ENCODE measurements at places on chromosomes 7 and 10.

- no peak for DNase-seq
These were observed 66.1 kb downstream of the CALML3 start for GRCh38 chr10:5590816-5591215.

DNA sequence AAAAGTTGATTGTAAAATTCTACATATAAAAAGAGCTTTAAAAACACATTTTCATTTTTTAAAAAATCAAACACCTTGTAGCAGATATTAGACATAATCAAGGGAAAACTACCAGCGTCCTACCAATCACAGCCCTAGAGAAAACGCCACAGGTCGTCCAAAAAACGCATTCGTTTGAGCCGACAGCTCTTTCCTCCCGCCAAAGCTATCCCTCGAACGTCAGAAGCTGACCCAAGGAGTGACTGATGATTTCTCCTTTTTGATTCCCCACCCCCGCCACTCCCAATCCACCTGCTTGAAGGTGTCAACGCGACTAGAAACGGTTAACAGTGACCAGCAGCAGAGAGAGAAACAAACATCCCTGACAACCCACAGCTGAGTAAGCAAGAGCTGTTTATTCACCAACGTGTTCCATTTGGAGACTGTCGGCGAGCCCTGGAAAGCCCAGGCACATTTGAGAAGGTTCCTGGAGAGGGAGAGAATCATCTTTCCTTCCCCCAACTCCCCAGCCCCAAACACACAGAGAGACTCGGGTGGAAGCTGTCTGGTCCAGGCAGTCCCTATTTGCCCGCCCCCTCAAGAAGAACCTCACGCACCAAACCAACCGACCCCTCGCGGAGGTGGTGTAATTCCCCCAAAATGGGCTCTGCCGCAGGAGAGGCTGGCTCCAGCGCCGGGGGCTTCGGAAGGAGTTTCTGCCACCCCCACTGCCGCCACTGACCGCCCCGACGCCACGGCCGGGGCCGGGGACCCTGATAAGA, 622 bp downstream of the CPEB3 start:
- peak; percentile 76 for DNase-seq

- DNase-seq, result no peak
These were observed 40.4 kb upstream of the TECTB start for GRCh38 chr10:112242769-112243168.

- peak; percentile 75 for DNase-seq
These were observed 113.4 kb downstream of the BTRC start for GRCh38 chr10:101467286-101467770.

DNA sequence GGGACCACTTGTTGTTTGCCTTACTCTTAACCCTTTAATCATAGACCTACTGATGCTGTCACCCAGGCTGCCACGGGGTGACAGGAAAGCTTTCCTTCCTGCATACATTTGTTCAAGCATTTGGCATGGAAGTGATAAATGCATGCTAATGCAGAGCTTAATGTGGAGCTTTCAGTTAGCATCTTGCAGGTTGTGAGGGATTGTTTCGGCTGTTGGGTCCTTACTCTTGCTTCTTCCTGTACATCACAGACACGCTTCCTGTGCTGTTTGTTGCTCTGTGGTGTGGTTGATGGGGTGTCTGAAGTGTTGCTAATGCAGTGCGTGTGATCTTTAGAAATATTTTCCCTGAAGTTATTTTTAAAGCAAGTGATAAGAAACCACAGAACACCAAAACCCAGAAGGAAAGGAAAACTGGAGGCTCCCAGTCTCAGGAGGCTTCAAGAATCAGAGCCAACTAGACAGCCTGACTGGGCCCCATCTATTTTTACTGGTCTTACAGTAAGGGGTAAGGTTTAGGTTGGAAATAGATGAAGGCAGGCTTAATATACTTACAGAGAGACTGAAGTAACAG, 143.1 kb downstream of the CHN2 start:
- no peak for DNase-seq

- no peak for DNase-seq
These were observed 199.0 kb upstream of the RHOBTB1 start for GRCh38 chr10:61142987-61143386.

DNA sequence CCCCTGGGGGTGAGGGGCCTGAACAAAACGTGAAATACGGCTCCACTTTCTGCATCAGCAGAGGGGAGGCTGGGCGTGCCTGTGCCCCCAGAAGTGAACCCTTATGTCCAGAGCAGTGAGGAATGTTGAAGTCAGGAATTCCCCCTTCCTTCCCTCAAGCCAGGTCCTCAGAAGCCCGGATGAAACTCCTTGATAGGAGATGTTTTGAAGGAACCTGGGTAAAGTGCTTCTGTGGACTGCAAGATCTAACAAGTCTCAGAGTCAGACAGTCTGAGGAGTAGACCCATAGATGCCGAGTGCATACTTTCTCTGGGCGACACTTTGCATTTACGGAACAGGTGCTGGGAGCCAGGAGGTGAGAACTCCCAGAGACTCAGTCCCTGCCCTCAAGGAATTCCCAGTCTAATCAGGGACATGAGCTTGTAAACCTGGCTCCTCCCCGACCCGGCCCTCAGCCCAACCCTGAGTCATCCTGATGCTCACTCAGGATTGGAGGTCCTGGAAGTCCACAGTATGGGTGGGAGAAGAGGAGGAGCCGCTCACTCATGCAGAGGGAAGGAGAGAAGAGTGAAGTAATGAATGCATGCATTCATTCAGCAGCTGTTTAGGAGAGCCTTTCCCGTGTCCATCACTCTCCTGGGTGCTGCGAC, 179.5 kb upstream of the ITGB1 start:
- DNase-seq, result no peak

GRCh38 chr7:91565499-91566401, 301.5 kb downstream of the FZD1 start:
- DNase-seq, result peak; percentile 82

DNA sequence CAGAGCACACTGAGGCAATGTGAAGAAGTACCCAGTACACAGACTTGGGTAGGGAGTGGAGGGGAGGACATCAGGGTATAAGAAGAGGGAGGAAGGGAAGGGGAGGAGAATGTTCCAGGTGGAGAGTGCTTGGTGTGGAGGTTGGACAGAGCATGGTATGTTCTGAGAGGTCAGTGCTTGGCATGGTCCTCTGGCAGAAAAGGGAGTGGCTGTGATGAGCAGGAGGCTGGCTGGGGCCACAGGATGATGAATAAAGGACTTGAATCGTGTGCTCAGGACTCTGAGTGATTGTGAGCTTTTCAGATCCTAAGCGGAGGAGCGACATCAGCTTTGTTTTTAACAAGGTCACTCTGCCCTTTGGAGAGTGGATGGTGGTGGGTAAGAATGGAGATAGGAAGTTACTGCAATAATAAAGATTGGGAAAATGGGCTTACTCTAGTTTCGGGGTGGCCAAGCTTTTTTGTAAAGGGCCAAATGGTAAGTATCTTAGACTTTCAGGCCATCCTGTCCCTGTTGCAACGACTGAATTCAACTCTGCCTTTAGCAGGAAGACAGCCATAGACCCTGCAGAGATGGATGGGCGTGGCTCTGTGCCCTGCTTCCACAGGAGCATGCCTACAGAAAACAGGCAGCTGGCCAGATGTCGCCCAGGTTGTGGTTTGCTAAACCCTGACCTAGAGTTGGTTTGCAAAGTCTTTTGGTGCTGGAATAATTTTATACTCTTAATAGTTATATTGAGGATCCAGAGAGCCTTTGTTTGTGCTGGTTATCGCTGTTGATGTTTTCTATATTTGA, 8.4 kb downstream of the PPP2R2D start:
- no peak for DNase-seq

DNA sequence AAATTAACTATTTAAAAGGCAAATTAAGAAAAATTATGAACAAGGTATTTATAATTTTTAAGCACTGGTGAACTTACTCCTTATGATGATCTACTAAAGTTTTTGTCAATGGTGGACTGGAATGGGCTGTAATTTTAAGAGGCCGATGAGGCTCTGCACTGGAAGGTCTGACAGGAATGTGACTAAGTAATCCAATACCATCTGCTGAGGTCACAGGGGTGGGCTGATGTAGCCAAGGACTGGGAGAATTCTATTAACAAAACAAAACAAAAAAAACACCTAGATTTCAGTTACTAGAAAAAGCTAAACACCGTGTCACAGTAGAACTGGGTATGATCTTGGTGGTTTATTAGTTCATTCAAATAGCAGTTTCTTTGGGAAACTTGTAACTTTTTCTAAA, 75.9 kb downstream of the NRBF2 start:
- no peak for DNase-seq

- DNase-seq, result no peak
These were observed 792.1 kb downstream of the GRM8 start for GRCh38 chr7:126460664-126461063.

- DNase-seq, result no peak
These were observed 988.4 kb downstream of the KCNMA1 start for GRCh38 chr10:76649254-76649653.

DNA sequence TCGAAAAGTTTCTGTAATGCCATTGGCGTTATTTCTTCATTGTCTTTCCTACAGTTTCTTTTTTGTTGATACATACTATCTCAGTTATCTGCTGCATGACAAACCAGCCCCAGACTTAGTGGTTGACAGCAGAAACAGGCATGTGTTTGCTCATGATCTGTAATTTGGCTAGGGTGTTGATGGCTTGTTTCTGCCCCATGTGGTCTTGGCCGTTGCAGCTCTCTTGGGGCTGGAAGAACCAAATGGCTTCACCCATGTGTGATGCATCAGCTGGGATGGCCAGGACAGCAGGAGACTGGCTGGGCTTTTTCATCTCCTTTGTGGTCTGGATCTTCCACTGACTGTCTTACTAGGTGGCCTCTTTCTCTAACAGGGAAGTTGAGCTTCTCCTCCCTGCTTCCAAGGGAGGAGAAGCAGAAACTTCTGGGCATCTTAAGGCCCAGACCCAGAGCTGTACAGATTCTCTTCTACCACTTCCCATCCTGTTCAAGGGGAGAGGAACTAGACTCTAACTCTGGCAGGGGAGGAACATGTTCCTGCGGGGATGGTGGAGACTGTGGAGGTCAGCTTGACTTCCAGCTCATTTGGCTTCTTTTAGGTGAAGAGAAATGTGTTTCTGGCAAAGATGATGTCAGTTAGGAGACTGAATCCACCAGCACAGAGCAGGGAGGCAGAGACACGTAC, 89.3 kb downstream of the FANK1 start:
- DNase-seq, result no peak

DNA sequence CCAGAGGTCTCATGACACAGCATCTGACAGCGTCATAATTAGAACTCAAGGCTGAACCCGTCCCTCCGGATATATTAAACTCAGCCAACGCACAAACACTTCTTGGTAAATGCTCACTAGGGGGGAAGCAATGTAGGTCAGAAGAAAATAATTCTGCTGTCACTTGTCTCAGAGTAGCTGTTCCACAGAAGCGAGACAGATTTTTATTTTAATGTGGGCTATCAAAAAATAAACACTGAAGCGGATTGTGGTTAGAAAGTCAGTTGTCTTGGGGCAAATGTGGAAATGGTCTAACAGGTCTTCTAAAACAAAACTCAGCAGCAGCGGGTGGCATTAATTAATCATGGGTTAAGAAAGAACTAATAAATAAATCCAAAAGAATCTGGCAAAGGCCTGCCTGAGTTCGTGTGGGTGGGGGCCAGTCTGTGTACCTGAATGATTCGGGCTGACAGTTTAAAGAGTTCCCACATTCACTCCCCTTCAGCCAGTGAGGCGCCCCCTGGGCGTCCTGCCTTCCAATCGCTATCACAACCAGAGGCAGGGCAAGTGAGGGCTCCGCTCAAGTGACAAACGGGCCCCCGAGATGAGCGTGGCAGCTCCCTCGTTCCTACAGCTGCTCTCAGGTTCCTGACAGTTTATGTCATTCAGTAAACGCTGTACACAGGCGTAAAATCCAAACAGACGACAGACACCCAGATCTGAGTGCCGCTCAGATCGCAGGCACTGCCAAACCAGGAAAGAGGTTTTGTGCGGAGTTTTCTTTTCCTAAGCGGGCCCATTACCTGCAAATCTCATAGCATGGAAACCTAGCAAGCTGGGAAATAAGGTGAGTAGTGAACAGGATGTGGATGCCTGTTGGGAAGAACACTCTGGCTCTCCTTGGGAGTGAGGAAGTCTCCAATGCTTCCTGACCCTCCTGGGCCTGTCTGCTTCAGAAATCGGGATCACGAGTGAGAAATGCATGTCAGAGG, 52.9 kb downstream of the NRAP start:
- DNase-seq, result no peak

DNA sequence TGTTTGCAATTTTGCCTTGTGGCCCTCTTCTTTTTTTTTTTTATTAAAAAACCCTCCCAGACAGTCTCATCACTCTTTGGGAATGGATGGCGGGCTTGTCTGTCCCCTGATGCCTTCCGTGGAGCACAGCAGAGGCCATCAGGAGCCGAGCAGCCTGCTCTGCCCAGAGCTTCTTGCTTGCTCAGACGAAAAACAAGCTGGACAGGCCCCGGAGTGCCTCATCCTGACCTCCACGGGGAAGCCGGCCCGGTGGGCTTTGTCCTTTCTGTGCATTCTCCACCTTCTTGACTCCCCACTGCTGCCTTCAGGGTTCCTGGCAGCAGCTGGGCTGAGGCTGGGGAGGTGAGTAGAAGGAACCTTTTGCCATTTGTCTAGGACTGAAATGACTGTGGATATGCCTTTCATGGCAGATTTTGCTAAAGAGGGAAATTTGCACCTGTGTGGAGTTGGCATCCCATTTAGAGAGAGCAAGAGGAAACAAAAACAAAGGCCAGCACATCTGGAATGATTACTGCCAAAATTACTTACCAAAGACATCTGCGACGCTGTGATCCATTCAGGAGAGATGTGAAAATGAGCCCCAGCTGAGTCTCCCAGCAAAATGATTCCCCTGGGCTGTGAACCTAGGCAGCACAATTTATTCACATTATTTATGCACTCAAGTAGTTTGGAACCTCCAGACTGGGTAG, 108.3 kb downstream of the AOAH start:
- no peak for DNase-seq

GRCh38 chr7:5711409-5711808, 70.1 kb downstream of the RNF216 start:
- no peak for DNase-seq

DNA sequence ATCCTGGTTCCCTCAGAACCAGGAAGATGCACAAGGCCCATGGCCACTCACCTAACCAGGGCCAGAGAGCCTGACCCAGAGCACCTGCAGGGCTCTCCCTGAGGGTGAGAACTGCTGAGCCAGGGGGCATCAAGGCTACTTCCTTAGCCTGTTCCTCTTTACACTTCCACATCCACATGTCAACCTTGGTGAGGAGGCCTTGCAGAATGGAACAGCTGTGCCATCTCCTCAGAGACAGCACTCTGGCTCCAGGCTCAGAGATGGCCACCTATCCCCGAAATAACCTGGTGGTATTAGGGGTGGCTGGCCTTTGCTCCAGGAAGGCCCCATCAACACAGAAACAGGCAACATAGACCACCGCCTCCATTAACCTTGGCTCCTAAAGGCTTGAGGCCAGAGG, 473.0 kb downstream of the RPS24 start:
- no peak for DNase-seq

GRCh38 chr7:17593819-17594419, 295.5 kb downstream of the AHR start:
- DNase-seq, result no peak

- no peak for DNase-seq
These were observed 6.0 kb downstream of the BRI3 start for GRCh38 chr7:98287486-98287959.
